ENCODE measurements at places on chromosomes 7 and 10.

- H3K36me3 ChIP-seq: no peaks in the 10 kb centered on the region
- H3K4me3 ChIP-seq: no peak overlapping the region
- H3K4me1 ChIP-seq: no peaks in the 10 kb centered on the region
These were observed 47.2 kb downstream of the SORBS1 start for GRCh38 chr10:95513941-95514392.

DNA sequence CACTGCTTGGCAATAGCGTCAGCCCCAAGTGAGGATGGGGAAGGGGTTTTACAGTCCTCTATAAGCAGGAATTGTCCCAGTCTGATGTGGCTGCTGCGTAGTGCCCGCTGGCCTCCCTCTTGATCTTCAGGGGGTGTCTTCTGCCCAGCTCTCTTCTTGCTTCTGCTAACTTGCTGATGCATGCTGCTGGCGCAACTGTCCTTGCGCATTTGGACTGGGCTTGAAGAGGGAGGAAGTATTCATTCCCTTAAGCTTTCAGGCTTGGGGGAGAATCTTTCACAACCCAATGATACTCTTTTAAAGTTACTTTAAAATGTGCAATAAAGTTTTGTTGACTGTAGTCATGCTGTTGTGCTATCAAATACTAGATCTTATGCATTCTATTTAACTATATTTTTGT, 10.3 kb downstream of the GALNT11 start:
- H3K36me3 ChIP-seq: no peaks in the 10 kb centered on the region
- no peak overlapping the region for H3K4me3 ChIP-seq
- no peak for DNase-seq

DNA sequence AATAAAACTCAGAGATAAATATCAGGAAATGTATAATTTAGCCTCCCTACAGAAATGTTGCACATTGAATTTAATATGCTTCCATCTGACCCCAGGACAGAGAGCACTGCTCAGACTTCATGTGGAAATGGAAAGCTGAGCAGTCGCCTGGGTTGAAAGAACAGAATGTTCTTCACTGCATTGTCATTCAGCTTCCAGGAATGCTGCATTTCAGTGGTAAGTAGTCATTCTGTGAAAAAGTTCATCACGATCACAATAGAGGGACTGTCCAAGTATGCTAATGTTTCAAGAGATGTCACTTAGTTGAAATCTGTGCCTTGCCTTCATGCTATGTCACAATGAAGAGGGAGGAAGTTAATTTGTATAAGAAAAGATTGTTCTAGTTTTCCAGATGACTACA, 147.3 kb downstream of the NRCAM start:
- no peaks in the 10 kb centered on the region for H3K4me1 ChIP-seq
- no peaks in the 10 kb centered on the region for H3K36me3 ChIP-seq
- H3K27ac ChIP-seq: no peak overlapping the region

DNA sequence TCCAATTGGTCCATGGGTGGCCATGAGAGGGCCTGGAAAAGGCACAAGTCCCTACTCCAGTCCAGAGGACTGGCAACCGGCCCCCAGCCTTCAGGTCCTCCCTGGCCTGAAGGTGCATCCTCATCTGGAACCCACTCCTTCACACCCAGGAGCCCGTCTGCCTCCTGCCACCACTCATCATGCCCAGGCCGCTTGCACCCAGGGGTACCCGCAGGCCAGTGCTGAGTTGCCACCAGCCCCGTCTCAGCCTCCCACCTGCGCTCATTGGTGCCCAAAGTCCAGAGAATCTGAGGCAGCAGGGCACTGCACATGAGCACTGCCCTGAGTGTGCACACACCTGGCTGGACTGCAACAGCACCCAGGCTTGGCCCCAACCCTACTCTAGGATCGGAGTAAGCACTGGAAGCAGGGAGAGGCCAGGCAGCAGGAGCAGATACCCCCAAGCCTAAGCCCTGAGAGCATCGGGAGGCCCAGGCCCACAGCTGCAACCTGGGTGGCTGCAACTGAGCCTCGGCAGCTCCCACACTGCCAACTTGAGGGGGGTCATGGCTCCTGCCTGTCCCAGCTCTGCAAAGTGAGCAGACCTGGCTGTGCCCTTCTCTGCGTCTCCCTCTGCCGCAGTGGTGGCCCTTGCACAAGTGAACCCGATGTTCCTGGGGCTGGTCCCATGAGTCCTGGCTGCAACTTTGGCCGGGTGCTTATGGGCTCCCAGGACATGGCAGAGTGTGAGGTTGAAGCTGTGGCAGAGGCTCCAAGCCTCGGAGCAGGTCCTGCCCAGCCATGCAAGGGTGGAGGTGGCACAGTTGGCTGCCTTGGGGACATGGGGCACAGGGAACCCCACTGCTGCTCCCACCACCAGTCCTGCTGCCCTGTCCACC, 44.3 kb downstream of the TCERG1L start:
- H3K36me3 ChIP-seq: no peaks in the 10 kb centered on the region
- no peaks in the 10 kb centered on the region for H3K4me1 ChIP-seq
- no peaks in the 10 kb centered on the region for H3K27me3 ChIP-seq
- no peak overlapping the region for H3K4me3 ChIP-seq
- DNase-seq: no peak

- H3K4me1 ChIP-seq: no peaks in the 10 kb centered on the region
- no peak overlapping the region for H3K27ac ChIP-seq
- H3K27me3 ChIP-seq: no peaks in the 10 kb centered on the region
- DNase-seq: no peak
- no peaks in the 10 kb centered on the region for H3K36me3 ChIP-seq
These were observed 210.5 kb downstream of the CHCHD3 start for GRCh38 chr7:132871419-132871818.

- DNase-seq: no peak
- H3K27ac ChIP-seq: no peak overlapping the region
- no peaks in the 10 kb centered on the region for H3K27me3 ChIP-seq
- no peaks in the 10 kb centered on the region for H3K36me3 ChIP-seq
- no peak overlapping the region for H3K4me3 ChIP-seq
- H3K4me1 ChIP-seq: no peaks in the 10 kb centered on the region
These were observed 5.3 kb upstream of the CALD1 start for GRCh38 chr7:134774119-134774518.

DNA sequence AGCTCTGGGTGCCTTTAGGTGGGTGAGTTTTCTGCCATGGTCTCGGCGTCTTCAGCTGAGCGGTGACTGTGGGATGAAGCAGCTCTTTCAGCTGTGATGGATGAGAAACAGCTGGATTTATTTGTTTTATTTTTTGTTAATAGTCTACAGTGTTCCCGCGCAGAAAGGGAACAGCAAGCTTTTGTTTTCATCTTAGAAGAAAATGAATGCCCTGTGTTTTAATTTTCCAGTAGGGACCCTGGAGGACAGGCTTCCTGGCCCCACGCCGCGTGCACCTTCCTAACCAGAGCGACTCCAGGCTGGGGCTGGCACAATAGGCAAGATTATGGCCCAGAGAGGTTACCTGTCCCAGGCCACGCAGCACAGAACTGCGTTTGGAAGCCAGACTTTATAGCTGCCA, 57.6 kb downstream of the GTF2IRD1 start:
- H3K36me3 ChIP-seq: no peaks in the 10 kb centered on the region
- no peak for DNase-seq
- H3K27ac ChIP-seq: no peak overlapping the region
- H3K27me3 ChIP-seq: no peaks in the 10 kb centered on the region
- H3K4me1 ChIP-seq: no peaks in the 10 kb centered on the region
- H3K4me3 ChIP-seq: no peak overlapping the region

- no peaks in the 10 kb centered on the region for H3K27me3 ChIP-seq
- no peak overlapping the region for H3K27ac ChIP-seq
- no peak for DNase-seq
- H3K4me1 ChIP-seq: no peaks in the 10 kb centered on the region
- H3K4me3 ChIP-seq: no peak overlapping the region
These were observed 15.0 kb upstream of the ENO4 start for GRCh38 chr10:116833986-116834985.

DNA sequence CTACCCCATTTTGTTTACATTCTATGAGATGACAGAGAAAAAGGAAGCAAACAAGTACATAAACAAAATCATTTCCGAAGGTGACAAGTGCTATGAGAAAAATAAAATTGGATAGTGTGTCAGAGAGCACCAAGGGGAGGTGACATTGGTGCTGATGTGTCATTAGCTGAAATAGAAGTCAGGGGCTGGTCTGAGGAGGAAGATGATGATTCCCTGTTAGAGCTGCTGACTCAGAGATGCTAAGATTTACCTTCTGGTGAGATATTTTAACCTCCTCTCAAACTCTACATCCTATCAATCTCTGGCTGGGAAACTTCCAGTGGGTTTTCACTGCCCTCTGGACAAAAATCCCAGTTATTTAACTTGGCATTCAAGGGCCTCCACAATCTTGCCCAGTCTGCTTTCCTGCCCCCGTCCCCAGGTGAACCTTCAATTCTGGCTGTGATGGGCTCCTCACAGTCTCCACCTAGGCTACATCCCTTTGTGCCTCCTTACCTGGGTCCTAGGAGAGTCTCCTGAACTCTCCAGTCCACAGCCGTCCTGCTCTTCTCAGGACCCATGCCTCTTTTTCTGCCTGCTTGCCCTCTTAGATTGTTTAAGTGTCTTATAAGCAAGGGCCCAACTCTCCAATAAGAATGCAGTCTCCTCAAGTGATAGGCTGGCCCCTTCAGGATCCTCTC, 26.6 kb downstream of the DUSP5 start:
- H3K27me3 ChIP-seq: no peaks in the 10 kb centered on the region
- no peak for DNase-seq
- H3K36me3 ChIP-seq: no peaks in the 10 kb centered on the region
- H3K4me1 ChIP-seq: peaks cover 10% of the 10 kb centered on the region
- no peak overlapping the region for H3K4me3 ChIP-seq

DNA sequence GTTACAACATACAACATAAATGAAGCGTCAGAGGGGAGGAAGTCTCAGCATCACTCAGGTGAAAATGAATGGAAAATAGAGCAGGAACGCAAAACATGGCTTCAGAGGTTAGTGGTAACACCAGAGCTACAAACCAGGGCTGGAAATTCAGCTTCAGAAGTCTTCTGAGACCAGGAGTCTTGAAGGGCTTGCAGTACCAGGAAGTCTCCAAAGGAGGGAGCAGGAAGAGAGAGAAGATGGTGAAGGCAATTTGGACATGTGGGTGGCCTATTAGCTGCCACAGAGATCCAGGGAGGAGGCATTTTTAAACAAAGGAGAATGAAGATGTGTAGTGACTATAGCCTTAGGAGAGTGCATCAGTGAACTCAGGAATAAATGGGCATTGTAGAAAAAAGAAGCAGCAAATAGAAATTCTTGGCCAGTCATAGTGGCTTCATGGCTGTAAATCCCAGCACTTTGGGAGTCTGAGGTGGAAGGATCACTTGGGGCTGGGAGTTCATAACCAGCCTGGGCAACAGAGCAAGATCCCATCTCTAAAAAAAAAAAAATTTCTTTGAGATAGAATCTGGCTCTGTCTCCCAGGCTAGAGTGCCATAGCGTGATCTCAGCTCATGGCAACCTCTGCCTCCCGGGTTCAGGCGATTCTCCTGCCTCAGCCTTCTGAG, 9.3 kb upstream of the TET1 start:
- no peaks in the 10 kb centered on the region for H3K36me3 ChIP-seq
- no peaks in the 10 kb centered on the region for H3K4me1 ChIP-seq
- no peaks in the 10 kb centered on the region for H3K27me3 ChIP-seq

DNA sequence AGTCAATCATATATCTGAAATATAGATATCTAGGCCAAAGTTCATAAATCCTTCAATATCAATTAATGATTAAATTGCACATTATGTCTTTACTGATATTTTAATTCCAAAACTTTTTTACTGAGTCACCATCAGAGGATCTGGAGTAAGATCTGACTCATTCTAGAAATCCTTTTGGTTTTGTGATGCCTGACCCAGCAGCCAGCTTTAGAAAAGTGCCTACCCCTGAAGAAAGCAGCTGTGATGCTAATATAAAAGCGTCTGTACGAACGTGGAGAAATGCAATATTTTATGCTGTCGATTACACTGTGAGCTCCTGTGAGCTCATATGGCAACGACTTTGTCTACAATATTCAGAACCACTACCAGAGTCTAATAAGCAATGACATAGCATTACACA, 142.5 kb upstream of the LRRTM3 start:
- H3K27ac ChIP-seq: no peak overlapping the region
- no peaks in the 10 kb centered on the region for H3K27me3 ChIP-seq
- H3K36me3 ChIP-seq: no peaks in the 10 kb centered on the region
- H3K4me1 ChIP-seq: no peaks in the 10 kb centered on the region

DNA sequence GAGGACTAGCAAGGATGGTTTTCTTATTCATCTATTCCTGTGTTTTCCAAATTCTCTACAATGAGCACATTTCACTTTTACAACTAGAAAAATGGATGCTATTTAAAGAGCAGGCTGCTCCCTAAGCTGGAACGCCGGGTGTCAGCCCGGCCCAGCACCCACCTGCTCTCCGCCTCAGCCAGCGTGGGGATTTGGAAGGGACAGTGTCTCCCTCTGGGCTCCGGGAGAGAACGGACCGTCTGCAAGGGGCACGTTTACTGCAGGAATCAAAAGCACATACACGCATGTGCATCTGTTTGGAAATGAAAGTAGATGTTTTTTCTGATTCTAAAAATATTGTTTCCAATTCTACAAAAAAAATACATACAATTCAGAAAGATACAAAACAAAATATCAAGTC, 2.3 kb upstream of the JAKMIP3 start:
- no peaks in the 10 kb centered on the region for H3K27me3 ChIP-seq
- H3K27ac ChIP-seq: no peak overlapping the region
- no peak for DNase-seq

GRCh38 chr10:88473989-88474883, 108.9 kb downstream of the RNLS start:
- no peaks in the 10 kb centered on the region for H3K36me3 ChIP-seq
- no peak overlapping the region for H3K27ac ChIP-seq
- H3K4me1 ChIP-seq: no peaks in the 10 kb centered on the region
- no peak for DNase-seq
- H3K27me3 ChIP-seq: no peaks in the 10 kb centered on the region
- no peak overlapping the region for H3K4me3 ChIP-seq

GRCh38 chr7:131653418-131654248, 97.2 kb upstream of the PODXL start:
- H3K36me3 ChIP-seq: no peaks in the 10 kb centered on the region
- H3K4me3 ChIP-seq: no peak overlapping the region
- no peak overlapping the region for H3K27ac ChIP-seq
- no peaks in the 10 kb centered on the region for H3K4me1 ChIP-seq
- H3K27me3 ChIP-seq: no peaks in the 10 kb centered on the region

GRCh38 chr10:88120075-88120474, 256.6 kb downstream of the PTEN start:
- DNase-seq: no peak
- H3K4me1 ChIP-seq: no peaks in the 10 kb centered on the region
- no peak overlapping the region for H3K4me3 ChIP-seq
- no peak overlapping the region for H3K27ac ChIP-seq
- no peaks in the 10 kb centered on the region for H3K36me3 ChIP-seq
